ENCODE measurements at places on chromosomes 7 and 10.

GRCh38 chr10:124989526-124989925 is 47.6 kb downstream of the ZRANB1 start:
- DNase-seq: no peak

- DNase-seq: no peak
Measured at GRCh38 chr10:23850631-23851030, 358.3 kb upstream of the KIAA1217 start.

- no peak for DNase-seq
Measured at GRCh38 chr10:77441353-77442166, 196.0 kb downstream of the KCNMA1 start.

- DNase-seq: no peak
Measured at GRCh38 chr10:113045147-113046055, 95.4 kb downstream of the TCF7L2 start.

- DNase-seq: no peak
Measured at GRCh38 chr10:132916421-132916841, 25.9 kb downstream of the CFAP46 start.

- DNase-seq: no peak
Measured at GRCh38 chr7:29622335-29623265, 59.0 kb downstream of the PRR15 start.

Data from activated CD4-positive, alpha-beta T cell treated with anti-CD3 and anti-CD28 coated beads, Interleukin-2, amount 50 U/mL, for 1 hour (primary cell).